ENCODE measurements at places on chromosomes 12 and 14.
A peak's percentile ranks its signal among the peaks of the same experiment; 100 is the strongest.

DNA sequence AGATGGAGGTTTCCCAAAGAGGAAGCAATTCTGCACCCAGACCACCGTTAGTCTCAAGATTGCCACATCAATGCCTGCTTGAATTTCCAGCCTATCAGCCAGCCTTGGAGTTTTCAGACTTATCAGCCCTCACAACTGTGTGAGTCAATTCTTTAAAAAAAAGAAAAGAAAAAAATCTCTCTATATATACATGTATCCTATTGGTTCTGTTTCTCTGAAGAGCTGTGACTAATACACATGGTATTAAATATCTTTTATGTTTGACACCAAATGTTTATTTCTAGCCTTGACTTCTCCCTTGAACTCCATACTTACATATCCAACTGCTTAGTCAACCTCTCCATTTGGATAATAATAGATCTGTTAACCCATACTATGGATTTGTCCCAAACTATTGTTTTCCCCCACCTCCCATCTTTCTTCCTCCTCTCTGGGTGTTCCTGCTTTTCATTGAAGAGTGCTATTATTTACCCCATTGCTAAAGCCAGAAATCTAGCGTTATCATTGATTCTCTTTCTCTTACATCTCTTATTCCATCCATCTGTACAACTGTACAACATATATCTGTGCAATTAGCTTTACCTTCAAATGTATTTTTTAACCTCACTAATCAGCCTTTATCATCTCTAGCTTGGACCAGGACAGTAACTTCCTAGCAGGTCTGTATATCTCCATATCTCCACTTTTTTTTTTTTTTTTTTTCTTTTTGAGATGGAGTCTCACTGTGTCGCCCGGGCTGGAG is 22.7 kb upstream of the EID3 start:
- peak; percentile 95 for DNase-seq

DNA sequence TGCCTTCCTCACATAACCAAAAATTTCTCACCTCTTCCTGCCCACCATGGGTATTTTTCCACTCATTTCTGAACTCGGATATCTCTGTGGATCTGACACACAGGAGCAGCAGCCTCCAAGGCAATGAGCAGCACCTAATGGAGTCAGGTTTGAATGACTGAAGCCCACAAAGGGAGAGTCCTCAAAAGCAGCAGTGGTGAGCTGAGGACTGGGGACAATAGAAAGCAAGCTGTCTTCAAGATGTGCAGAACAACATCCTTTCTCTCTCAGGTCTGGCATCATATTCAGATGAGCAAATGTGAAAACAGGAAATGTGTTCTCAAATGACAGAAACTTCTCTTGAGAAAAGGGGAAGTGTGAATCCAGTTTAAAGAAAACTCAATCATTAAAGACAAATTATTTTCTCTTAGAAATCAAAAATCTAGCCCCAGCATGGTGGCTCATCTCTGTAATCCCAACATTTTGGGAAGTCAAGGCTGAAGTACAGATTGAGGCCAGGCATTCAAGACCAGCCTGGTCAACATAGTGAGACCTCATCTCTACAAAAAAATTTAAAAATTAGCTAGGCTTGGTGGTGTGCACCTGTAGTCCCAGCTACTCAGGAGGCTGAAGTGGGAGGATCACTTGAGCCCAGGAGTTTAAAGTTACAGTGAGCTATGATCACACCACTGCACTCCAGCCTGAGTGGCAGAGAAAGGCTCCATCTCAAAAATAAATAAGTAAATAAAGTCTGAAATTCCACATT is 54.2 kb downstream of the C12orf42 start:
- DNase-seq: no peak

DNA sequence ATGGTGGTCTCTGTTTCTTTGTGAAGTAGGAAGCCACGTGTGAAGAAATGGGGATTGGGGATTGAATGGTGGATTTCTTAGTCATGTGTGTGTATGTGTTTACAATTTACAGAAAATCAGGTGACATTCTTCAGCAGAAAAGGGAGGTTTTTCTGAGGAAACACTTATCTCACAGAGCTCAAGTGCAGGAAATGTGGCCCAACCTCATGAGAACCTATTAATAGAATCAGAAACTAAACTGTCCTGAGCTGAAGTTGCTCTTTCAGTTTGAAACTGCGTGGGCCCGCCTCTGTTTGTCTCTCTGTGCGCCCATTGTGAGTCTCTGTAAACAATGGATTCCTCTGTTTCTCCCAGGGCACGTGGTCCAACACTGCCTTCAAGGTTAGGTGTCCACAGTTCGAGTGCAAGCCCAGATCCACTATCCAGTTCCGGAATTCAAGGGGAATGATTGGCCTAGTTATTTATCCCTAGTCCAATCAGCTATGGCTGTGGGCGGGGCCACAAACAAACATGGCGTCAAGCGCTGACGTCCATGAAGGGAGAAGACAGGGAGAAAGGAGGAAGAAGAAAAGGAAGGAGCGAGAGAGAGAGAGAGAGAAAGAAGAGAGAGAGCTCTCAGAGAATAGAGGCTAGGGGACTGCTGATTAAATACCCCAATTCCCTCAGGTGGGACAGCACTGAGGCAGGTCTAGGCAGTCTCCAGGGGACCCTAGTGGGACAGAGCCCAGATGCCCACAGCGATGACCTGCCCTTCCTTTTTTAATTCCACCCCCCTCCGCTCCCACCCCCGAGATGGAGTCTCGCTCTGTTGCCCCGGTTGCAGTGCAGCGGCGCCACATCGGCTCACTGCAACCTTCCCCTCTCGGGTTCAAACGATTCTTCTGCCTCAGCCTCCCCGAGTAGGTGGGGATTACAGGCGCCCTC is 31.4 kb upstream of the C12orf76 start:
- no peak for DNase-seq

GRCh38 chr12:32420356-32420755 is 21.0 kb downstream of the FGD4 start:
- no peak for DNase-seq

- no peak for DNase-seq
These were observed 96.1 kb downstream of the DNAH10 start for GRCh38 chr12:123858176-123858575.

GRCh38 chr12:32906399-32907165 is 10.0 kb upstream of the PKP2 start:
- DNase-seq: no peak

DNA sequence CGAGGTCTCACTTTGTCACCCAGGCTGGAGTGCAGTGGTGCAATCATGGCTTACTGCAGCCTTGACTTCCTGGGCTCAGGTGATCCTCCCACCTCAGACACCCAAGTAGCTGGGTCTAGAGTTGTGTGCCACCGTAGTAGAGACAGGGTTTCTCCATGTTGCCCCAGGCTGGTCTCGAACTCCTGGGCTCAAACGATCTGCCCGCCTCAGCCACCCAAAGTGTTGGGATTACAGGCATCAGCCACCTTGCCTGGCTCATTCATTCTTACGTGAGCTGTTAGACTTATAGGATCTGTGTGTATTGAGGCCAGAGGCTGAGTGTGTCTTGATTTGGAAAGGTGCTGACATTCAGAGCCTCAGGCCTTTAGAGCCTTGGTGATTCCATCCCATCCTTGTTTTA is 128.1 kb downstream of the SLC25A47 start:
- no peak for DNase-seq

DNA sequence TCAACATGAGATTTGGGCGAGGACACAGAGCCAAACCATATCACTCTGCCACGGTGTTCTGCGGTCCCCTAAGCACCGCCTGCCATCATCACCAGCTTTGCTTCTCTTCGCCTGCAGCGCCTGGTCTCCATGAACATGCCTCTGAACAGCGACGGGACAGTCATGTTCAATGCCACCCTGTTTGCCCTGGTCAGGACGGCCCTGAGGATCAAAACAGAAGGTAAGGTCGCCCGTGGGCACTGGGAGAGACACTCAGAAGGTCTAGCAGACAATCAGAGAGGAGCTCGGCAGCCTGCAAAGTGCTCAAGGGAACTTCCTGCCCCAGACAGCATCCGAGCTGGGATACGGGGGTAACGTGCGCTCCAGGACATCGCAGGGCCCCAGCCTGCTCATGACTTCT is 126.0 kb upstream of the FKBP4 start:
- no peak for DNase-seq

DNA sequence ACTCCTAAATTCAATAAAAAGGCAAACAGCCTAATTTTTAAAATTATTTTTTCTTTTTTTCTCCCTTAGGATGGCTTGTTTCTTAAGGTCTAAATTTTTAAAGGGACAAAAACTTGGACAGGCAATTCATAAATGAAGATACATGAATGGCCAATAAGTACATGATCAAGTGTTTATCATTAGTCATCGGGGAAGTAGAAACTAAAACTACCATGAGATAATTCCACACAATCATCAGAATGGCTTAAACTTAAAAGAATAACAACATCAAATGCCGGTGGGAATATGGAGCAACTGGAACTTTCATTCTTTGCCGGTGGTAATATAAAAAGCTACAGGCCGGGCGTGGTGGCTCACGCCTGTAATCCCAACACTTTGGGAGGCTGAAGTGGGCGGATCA is 29.1 kb downstream of the MOK start:
- no peak for DNase-seq

Data from fibroblast of upper back skin (primary cell).